Stimulated activated CD8-positive, alpha-beta memory T cell treated with anti-CD3 and anti-CD28 coated beads, Interleukin-2, amount 100 ng/mL, for 1 hour (primary cell): ENCODE measurements at places on chromosomes 2 and 18.

DNA sequence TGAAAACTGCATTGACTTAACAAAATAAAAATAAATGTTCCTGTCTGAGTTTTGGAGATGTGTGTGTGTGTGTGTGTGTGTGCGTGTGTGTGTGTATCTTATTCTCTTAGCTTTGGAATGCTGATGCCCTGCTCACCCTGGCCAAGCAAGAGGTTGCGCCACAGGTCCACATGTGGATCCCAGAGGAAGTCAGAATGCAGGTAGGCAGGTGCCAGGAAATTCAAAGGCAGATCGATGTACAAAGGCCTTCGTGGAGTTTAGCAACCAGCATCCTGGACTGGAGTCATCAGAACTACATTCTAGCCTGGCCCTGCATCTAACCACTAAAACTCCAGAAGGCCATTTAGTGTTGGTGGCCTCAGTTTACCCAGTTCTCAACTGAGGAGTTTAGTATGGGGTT is 12.4 kb downstream of the G6PC2 start:
- DNase-seq: no peak

DNA sequence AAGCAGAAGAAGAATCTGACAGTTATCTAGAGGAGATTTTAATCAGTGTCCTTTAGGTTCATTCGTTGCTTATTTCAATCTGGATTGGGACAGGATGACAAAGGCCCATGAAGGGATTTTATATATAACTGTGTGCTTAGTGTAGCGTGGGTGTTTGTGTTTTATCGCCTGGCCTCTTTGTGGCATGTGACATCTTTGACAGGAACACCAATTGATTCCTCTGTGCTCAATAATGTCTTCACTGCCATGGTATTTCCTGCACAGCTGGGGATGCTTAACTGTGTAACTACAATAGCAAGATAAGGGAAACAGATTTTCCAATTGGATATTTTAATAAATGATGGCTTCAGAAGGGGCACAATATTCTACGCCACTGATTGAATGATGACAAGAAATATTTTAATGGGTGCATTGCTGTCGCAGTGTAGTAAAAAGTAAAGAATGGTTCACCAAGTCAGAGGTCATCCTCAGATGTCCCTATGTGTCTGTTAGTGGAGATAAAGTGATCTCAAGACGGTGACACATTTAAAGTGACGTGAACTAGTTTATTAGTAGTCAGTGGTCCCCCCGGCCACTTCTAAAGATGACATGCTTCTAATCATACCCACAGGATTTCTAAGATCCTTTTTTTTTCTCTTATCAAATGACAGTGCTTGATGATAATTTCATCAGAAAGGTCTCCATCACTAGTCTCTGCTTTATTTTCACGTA is 160.4 kb downstream of the AGAP1 start:
- no peak for DNase-seq

DNA sequence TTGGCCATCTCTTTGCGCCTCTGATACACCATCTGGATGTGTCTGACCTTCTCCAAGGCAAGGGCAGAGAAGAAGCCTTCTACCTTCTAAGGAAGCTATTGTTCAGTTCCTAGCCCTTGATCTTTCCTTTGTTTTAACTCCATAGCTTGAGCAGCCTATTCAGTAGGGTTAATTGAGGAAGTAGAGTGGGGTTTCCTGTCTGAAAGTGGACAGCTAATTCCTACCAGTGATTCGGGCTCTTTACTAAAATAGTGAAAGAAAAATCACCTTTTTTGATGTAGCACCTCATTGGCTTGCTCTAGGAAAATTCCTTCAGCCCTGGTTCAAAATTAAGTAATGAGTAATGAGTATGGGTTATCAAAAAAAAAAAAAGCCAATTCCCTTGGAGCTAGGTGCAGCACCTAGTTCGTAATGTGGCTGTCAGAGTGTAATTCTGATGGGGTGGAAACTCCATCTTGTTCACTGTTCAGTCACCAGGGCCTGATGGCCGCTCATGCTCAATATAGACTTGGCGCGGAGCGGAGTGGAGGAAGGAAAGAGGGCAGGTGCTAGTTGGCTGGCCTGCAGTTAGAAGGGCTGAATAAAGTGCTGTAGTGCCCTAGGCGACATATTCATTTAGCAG is 2.9 kb upstream of the MGAT5 start:
- DNase-seq: no peak

- DNase-seq: no peak
Observed at GRCh38 chr2:172969166-172969565, 106.5 kb upstream of the MAP3K20 start.

- DNase-seq: no peak
Observed at GRCh38 chr2:206438196-206438724, 5.1 kb upstream of the ADAM23 start.

DNA sequence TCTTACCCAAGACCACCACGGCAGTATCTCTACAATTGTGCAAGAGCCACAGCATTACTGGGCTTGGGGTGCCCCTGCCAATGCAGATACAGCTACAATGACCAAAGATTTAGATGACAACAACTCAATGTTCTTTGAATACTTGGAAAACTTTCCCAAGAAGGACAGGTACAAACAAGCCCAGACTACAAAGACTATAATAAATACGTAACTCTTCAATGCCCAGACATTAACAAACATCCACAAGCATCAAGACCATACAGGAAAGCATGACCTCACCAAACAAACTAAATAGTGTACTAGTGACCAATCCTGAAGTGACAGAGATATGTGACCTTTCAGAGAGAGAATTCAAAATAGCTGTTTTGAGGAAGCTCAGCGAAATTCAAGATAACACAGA is 62.8 kb downstream of the ICA1L start:
- no peak for DNase-seq

GRCh38 chr2:127197475-127198385 is 22.4 kb downstream of the CYP27C1 start:
- peak; percentile 6 for DNase-seq

GRCh38 chr2:111116843-111117597 is 3.7 kb upstream of the BCL2L11 start:
- DNase-seq: peak; percentile 49

- DNase-seq: no peak
Observed at GRCh38 chr2:101251844-101252407, 760 bp upstream of the CNOT11 start.

GRCh38 chr2:129492548-129492947 is 486.9 kb upstream of the RAB6C start:
- DNase-seq: no peak

DNA sequence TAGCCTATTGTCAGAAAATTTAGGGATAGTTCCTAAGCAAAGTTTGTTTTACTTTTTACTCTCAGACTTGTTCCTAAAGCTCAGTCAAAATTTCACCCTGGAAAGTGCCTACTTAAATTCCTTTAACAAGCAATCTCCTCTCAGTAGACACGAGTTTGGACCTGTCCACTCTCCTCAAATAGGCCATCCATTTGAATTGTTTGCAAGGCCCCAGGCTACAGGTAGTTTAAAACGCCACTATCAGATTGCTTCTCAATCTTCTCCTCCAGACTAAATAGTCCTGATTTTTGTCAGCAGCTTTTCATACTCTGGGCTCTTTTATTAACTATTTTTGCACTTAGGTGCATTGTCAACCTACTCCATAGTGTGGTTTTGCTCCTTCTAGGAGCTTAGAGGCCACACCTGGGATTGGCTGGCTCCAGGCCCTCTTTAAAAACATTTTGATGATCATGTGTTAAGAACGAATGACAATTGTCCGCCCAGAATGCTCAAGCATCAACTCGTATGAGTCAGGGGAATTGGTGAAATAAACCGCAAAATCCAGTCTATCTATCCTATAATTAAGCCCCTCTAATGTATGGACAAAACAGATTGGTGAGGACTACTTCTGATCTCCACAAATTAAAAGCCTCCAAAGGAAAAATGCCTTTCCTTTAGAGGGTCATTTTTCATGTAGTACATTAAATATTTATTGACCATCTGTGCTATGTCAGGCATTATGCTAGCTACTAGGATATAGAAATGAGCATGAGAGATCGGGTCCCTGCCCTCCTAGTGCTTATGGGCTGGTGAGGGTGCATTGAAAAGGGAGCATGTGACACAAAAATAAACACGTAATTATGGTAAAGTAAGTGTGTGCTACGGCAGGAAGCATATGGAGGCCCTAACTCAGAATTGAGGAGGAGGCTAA is 333.8 kb upstream of the TNP1 start:
- no peak for DNase-seq
